ENCODE measurements at places on chromosomes 6 and 20.

- DNase-seq, result no peak
Observed at GRCh38 chr6:79277109-79277508, 42.6 kb upstream of the HMGN3 start.

- DNase-seq, result no peak
Observed at GRCh38 chr6:135606392-135606791, 108.9 kb upstream of the AHI1 start.

- no peak for DNase-seq
Observed at GRCh38 chr6:79742030-79742429, 110.9 kb downstream of the SH3BGRL2 start.

DNA sequence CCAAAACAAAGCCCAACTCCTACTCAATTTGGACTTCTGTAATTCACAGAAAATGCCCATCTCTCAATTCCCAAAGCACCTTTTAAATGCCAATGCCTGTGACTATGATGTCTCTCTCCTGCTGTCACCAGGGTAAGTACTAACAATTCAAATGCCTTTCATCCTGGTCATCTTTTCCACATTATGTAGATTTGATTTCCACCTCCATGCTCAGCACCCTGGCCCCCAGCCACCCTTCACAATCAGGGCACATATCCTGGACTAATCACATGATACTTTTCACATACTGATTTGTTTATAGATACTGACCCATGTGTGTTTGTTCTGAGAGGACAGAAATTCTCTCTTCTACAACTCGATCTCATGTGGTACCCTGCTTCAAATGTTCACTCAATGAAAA is 236.3 kb downstream of the PTPRK start:
- DNase-seq, result no peak

DNA sequence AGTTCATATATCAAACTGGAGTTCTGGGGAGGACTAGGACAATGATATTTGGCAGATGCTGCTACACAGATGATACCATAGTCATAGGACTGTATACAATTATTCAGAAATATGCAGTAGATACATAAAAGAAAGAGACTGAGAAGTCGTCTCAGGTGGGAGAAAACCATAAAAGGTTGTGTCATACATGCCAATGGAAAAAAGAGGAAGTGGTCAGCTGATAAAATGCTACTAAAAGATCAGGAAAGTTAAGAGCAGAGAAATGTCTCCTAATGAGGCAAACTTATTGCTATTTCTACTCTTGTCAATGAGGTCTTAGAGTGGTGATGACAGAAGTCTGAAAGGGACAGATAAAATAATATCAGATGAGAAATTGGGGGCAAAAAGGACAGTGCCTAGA is 407.6 kb downstream of the COL12A1 start:
- no peak for DNase-seq

- no peak for DNase-seq
Observed at GRCh38 chr6:99297006-99297405, 52.5 kb downstream of the FAXC start.

DNA sequence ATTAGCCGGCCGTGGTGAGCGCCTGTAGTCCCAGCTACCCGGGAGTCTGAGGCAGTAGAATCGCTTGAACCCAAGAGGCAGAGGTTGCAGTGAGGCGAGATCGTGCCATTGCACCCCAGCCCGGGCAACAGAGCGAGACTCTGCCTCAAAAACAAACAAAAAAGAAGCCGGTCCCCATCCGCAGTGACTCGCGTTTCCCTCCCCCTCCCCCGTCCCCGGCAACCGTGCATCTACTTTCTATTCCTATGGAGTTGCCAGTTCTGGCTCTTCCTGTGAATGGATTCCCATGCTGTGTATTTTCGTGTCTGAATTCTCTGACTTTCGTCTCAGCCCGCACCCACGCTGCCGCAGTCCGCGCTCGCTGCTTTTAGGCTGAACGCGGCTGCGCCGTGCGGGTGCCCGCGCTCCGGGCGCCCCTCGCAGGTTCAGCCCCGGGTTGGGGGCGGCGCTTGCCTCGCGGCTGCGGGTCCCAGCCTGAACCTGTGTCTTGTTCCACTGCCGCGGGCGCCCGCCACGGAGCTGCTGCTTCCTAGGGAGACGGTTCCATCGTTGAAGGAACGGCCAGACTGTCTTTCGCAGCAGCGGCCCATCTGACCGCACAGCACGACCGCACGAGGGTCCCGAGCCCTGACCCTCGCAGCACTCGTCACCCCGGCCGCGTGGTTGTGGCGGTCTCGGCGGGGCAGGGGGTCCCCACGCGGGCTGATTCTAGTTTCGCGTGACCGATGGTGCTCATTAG is 1.1 kb upstream of the MRGBP start:
- DNase-seq, result peak; percentile 68

- DNase-seq, result peak; percentile 84
Observed at GRCh38 chr6:25315194-25316177, 36.3 kb downstream of the CARMIL1 start.

DNA sequence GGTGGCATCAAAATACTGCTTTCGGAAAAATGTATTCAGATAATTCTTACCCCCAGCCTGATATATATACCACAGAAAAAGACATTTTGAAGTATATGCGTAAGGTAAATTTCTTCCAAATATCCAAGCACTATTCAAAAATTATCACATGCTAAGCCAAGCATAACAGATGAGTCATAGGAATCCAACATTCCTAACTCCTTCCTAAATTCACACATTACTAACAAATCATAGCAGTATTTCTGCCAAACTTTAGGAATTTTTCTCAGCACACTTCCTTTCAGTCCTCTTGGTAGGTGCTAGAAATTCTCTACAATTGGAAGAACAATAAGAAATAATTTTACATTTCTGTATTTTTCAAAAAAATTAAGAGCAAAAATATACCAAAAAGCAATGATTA is 417.5 kb downstream of the EYS start:
- no peak for DNase-seq

DNA sequence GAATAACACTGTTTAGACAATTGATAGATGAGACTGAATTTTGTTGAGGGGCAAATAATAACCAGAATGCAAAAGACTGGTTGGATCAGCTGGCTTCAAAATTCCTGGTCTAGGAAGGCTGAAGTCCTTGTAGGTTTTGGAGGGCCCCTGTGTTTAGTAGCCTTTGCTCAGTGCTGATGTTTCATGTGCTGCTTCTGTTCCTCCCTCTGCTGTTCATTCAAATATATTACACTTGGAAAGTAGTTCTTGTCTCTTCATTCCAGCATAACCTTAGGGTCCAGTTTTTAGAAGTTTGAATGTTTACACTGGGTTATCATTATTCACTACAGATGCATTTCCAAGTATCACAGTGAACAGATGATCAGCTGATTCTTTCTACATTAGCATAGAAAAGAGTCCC is 72.5 kb downstream of the FLRT3 start:
- DNase-seq, result no peak

DNA sequence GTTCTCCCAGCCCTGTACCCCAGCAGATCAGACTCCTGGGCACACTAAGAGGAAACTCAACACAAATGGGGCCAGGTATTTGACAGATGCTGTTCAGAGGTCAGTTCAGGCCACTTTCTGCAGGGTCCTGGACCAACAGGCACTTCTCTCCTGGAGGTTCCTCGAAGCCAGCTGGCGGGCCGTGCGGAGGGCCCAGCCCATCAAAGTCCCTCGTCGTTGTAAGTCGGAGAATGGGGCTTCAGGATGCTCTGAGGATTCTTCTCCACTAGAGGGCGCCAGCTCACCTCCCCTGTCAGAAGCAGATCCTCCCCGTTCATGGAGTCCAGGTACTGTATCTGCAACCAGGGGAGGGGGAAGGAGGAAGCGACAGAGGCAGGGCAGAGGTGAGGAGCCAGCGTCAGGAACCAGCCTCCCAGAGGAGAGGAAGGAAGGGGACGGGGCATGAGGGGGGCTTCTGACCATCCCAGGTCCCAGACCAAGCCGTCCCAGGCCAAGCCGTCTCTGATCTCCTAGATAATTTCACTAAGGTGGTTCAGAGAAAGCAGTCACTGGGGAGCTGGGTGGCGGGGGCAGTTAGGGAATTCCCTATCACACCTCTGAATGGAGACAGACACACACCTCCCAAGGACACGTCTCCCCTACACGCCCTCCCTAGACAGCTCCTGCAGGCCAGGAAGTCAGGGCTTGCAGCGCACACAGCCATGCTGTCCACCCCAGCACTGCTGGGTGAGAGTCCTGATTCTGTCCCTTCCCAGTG is 11.7 kb upstream of the FAM83C start:
- DNase-seq, result peak; percentile 91

DNA sequence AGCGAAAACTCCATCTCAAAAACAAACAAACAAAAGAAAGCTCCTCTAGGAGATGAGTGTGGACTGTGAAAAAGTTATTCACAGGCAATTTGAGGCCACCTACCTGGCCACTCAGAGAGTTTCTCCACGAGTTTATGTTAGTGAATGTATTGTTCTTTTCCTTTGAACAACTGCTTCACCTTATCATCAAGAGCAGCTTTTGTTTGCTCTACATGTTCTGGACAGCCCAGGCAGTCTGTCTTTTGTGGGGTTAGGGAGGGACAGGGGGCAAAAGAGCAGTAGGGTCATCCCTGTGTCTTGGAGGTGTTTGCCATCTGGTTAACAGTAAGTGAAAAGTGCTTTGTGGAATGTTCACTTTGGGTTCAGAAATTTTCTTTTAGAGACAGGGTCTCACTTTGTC is 8.0 kb downstream of the CASS4 start:
- DNase-seq, result no peak

- DNase-seq, result no peak
Observed at GRCh38 chr6:40249935-40250334, 315.7 kb upstream of the MOCS1 start.

DNA sequence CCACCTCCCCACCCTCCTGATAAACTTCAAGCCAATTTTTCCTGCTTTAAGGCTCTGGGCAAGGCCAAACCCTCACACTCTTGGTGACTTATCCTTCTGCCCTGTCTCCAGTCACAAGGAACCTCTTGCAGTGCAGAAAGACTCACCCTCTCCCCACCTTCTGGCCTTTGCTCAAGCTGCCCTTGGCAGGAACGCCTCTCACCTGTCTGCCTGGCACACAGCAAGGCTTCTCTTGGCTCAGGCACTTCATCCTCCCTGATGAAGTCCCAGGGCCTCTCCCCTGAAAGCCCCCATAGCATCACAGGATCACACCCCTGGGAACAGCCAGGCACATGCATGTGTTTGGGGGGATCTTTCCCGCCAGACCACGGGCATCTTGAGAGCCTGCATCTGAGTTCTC is 68.8 kb upstream of the NNAT start:
- DNase-seq, result no peak

DNA sequence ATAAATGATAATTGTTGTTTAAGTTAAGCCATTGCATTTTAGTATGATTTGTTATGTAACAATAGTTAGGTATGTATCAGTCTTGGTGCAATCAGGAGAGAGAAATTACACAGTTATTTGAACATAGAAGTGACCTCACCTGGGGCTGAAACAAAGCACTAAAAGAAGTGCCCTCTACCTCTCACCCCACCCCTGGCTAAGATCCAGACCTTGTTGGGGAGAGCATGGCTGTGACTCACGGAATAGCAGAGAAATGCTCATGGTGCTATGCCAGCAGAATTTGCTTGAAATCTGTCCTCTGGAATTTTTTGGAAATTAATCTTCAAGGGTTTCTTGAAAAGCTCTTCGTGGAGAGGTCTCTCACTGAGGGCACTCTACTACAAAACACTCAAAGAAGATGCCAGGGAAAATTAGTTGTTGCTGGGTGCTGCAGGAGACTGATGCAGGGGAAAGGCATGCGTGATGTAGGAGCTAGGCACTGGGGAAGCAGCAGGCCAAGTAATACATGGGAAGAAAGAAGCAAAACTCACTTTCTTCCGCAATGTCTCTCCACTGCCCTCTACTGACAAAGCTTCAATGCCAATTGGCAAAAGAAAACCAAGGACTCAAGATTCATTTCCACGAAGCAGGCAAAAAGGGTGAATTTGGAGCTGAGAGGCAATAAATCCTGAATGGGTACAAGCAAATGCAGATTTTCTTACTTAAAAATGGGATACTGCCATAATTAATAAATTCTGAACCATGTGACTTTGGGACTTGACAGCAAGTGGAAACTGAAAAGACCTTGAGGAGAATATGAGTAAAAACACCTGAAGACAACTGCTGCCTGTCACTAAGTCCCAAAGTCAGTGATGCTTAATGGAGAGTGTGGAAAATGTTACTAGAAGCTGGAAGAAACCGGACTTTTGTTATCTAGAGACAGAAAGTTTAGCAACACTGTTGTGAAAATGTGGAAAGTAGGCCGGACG is 136.3 kb upstream of the ZNF184 start:
- peak; percentile 78 for DNase-seq
